ENCODE measurements at places on chromosomes 13 and 19.
A peak's percentile ranks its signal among the peaks of the same experiment; 100 is the strongest.

DNA sequence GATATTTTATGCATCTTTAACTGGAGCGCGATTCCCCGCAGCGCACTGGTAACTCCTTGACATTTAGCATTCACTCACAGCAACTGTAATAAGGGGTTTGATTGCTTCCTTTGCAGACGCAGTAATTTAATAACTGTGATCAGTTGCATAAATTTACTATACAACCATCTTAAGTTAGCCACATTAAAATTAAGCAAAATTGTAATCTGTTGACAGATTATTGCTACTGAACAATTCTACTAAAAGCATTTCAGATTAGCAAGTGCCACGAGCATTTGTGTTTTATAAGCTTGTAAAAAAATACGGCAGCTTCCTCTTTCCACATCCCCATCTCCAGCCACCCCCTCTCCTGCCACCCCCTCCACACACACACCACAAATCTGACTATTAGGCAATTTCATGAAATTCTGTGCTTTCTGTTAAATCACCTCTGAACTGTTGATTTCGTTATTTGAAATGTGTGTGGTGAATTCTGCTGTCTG, 44.4 kb downstream of the TSHZ3 start:
- no peak for DNase-seq

GRCh38 chr13:46683676-46684260, 113.2 kb downstream of the ESD start:
- no peak for DNase-seq

DNA sequence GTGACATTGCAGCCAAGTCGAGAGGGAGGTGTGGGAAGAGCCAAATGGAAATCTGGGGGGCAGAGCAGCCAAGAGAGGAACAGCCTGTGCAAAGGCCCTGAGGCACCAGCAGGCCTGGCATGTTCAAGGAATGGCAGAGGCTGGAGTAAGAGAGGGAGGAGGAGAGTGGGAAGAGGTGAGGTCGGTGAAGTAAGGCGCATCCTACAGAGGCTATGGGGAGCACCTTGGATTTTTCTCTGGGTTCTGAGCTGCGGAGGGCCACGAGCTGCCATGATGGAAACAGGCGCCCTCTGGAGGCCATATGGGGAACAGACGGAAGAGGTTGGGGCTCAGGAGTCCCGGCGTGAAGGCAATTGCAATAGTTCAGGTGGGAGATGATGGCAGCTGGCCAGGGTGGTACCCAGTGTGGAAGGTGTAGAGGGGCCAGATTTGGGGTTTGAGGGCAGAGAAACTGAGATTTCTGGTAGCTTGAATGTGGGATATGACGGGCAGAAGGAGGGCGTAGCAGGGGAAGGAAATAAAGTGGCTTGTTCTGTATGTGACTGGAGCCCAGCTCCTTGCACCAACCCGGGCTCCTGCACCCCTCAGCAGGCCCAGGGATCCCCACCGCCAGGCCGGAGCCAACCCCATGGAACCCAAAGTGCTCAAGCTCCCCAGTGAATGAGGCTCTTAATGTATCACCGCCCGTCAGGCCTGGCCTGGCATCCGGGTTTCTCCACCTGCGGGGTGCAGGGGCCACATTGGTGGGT, 20.5 kb upstream of the STRN4 start:
- peak; percentile 76 for DNase-seq

GRCh38 chr13:112392719-112393118, 16.6 kb downstream of the SPACA7 start:
- DNase-seq, result no peak

- DNase-seq, result no peak
These were observed 189.1 kb upstream of the UBL3 start for GRCh38 chr13:30039511-30039911.
